ENCODE measurements at places on chromosomes 2 and 18. TPM values are rescaled to one million over a fixed set of nuclear protein-coding genes. Genes with fewer than 3 reads are reported as not detected.

The UGT1A6 gene
- 22.4 TPM for polyA plus RNA-seq

The SERPINB10 gene
- 0.46 TPM for polyA plus RNA-seq

The ARHGAP25 gene
- polyA plus RNA-seq = 4.0 TPM

The TXNDC2 gene
- 0.06 TPM for polyA plus RNA-seq

The EFR3B gene
- 0.11 TPM for polyA plus RNA-seq

The SMAD2 gene
- polyA plus RNA-seq = 16.1 TPM

The KIF5C gene
- polyA plus RNA-seq = 0.16 TPM

The HRH4 gene
- polyA plus RNA-seq = 0.01 TPM

The SSB gene
- polyA plus RNA-seq = 33.8 TPM

The SCN3A gene
- 0.04 TPM for polyA plus RNA-seq

The RUFY4 gene
- polyA plus RNA-seq = 0.52 TPM

The ATL2 gene
- polyA plus RNA-seq = 41.7 TPM

The FRZB gene
- 1.2 TPM for polyA plus RNA-seq

The VSNL1 gene
- 35.7 TPM for polyA plus RNA-seq

The TCF4 gene
- 4.8 TPM for polyA plus RNA-seq

All from esophagus (tissue), 2 donors.